ENCODE measurements at places on chromosomes 6 and 20. TPM values are rescaled to one million over a fixed set of nuclear protein-coding genes. Genes with fewer than 3 reads are reported as not detected.
A peak's percentile ranks its signal among the peaks of the same experiment; 100 is the strongest.

OLIG3 gene
- total RNA-seq = not detected

DEFB126 gene
- total RNA-seq = not detected

DNA sequence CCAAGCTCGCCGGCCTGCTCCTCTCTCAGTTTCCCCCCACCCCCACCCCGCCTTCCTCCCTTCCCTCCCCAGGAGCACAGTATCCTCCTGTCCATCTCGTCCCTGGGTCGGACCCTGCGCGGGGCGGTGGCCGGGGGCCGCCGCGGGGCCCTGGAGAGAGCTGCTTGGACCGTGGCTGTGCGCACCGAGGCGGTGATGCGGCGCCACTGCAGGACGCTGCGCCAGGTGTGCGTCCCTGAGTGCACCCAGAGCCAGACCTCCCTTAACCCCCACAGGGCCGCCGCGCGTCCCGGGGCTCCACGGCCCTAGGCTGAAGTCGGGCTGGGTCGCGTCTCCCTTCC lies 2.2 kb downstream of the C20orf204 start:
- no peak for DNase-seq

PLG gene
- 2,314 TPM for total RNA-seq

GRCh38 chr20:31764641-31765305 lies 25.7 kb downstream of the TPX2 start:
- no peak for DNase-seq

RNF144B gene
- 19.1 TPM for total RNA-seq

- no peak for DNase-seq
These were observed 1128.4 kb upstream of the MAP3K7 start for GRCh38 chr6:91715171-91715805.

- peak; percentile 64 for DNase-seq
These were observed 596.0 kb downstream of the EPM2A start for GRCh38 chr6:145139140-145139850.
